Islet precursor cell (in vitro differentiated cells): ENCODE measurements at places on chromosomes 16 and 17.

DNA sequence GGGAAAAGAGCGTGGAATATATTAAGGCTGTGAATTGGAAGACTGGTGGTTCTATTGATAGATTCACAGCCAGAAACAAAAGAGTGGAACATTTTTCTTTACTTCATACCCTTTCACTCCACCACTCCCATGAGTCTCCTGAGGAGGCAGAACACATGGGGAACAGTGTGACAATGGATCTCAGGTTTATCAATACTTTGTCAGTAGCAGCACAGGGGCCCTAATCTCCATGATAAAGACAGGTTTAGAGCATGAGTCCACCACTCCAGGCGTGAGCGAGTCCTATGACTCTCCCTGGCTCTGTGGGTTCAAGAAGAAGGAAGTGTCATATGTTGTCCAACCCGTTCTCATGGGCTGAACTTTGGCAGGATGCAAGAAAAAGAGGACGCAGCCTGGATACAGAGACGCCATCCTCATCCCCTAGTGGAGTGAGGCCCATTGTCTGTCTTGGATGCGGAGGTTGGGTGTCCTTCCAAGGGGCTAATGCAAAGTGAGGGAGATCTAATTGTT is 361.2 kb downstream of the TMEM114 start:
- DNase-seq, result no peak

- no peak for DNase-seq
Measured at GRCh38 chr16:46733319-46733830, 14.8 kb downstream of the MYLK3 start.

DNA sequence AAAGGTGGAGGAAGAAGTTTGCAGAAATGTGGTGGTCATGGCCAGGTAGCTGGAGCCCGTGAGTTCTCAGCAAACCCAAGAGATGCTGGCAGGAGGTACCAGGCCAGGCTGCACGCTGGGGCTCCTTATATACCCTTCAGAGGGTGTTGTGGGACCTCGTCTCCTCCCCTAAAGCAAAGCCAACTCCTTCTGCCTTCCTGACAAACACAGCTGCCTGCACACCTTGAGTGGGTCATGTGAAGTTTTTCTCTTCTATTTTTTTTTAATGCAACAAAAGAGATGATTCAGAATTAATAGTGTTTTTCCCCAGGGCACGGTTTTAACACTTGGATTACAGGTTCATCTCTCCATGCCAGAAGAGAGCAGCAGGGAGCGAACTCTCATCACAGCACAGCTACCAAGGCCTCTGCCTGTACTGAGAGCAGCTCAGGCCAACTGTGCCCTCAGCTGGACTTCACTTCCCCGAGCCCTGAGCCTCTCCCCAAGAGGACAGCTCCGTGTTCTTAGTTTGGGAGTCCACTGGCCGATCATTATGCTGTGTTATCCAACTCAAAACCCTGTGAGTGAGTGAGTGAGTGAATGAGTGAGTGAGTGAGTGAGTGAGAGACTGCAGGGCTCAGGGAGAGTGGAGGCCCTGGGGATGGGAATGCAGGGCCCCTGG is at the start of gene KRT15:
KRT15 (minus strand) TSS at position 102 of the 661 bp plus-strand sequence; CDS start at position 39, 63 bp downstream.
- no peak for DNase-seq

- peak; percentile 67 for DNase-seq
Measured at GRCh38 chr17:32240750-32241149, 24.9 kb upstream of the RHBDL3 start.

GRCh38 chr17:41301916-41302901 is at the start of gene KRTAP29-1:
Gene KRTAP29-1, minus strand, starts transcription at chr17:41302851. Its CDS starts 0 bp downstream, at chr17:41302851.
- DNase-seq, result no peak

DNA sequence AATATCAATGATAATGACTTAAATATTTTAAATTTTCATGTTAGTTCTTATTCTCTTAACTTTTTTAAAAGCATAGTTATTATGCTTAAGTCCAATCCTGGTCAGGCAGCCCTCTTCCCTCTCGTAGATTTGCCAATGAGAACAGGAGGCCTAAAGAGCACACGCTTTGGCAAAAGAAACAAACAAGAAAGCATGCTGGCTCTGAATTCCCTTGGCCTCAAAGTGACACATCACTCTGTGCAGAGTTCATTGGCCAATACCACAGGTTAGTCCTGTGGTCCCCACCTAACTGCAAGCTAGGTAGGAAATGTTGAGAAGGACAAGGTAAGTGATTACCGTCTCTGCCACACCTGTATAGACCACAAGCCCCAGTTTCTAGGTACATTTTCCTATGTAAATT is 61.5 kb downstream of the MYO1D start:
- DNase-seq, result no peak

DNA sequence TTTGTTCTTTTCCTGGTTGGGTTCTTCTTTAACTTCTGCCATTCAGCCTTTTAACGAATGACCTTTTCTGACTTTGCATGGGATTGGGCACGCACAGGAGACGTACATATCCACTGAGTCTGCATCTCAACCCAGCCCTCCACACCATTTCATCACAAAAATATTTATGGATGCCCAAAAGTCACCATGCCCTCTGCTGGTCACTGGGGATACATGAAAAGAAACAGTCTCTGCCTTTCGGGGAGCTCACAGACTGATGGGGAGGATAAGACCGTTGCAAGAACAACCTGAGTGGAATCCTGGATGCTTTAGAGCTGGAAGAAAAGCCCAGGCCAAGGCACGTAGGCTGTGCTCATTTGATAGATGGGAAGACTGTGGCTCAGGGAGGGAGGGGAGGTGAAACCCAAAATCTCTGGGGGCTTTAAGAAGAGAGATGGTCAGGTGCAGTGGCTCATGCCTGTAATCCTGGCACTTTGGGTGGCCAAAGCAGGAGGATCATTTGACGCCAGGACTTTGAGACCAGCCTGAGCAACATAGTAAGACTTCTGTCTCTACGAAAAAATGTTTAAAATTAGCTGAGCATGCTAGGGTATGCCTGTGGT is 7.9 kb upstream of the MT2A start:
- no peak for DNase-seq

DNA sequence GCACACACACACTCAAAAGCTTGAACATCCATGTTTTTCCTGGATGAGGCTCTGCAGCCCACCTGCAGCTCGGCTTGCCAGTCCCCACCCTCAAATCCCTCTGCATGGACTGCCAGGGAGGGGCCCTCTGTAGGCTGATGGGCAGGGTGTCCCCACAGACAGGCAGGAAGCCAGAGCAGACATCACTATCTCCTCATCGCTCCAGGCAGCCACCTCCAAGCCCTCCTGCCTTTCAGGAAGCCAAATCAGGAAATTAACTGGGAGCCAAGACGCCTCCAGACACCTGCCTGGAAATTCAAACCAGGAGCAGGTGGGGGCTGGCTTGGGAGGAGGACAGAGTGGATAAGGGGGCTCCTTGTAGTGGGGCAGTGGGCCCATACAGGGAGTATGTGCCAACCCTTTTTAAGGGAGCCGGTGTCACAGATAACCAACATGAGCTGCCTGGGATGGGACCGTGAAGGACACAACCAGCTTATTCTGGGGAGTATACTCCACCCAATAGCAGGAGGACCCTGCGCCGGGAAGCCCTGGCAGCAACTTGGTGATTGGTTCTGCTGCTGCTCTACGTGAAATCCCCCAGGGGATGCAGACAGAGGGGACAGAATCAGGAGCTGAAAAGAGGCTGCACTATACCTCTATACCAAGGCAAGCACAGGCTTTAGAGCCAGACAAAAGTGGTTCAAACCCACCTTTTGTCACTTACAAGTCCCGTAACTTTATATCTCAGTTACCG is 139.1 kb downstream of the CCT6B start:
- DNase-seq, result peak; percentile 70

- peak; percentile 61 for DNase-seq
Measured at GRCh38 chr17:40548982-40549685, 16.1 kb downstream of the CCR7 start.

GRCh38 chr17:77042476-77043231 is 98.1 kb upstream of the SEC14L1 start:
- DNase-seq, result no peak

DNA sequence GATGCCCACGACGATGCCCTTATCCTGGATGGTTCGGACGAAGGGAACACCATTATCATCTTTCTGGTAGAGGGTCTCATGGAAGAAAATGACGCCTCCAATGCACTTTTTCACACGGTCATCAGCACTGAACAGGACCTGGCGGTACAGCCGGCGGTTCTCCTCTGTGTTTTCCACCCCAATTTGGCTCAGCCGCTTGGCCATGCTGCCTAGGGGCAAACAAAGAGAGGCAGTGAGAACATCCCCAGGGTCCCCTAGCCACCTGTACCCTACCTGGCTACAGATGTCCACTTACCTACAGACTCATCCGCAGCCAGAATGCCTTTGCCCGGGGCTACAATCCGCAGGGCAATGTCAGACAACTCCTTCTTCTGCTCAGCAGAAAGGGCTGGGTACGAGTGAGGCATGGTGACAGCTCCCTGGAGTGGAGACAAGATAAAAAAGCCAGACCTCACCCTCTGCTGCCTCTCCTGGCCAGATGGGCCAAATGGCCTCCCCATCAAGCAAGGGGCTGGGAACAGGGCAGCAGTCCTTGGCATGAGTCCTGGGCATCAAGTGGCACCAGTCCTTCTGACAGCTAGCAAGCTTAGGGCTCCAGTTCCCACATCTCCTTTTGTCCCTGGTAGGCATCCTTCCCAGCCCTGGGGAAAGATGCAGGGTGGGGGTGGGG is 1.4 kb downstream of the ALDOC start:
- peak; percentile 66 for DNase-seq

GRCh38 chr16:82639666-82640336 is 13.0 kb downstream of the CDH13 start:
- peak; percentile 92 for DNase-seq

- peak; percentile 61 for DNase-seq
Measured at GRCh38 chr17:15945527-15946191, 729 bp downstream of the ADORA2B start.

GRCh38 chr16:54175552-54176375 is 110.8 kb downstream of the IRX3 start:
- no peak for DNase-seq

- DNase-seq, result peak; percentile 54
Measured at GRCh38 chr17:60305141-60305540, 86.8 kb downstream of the USP32 start.

DNA sequence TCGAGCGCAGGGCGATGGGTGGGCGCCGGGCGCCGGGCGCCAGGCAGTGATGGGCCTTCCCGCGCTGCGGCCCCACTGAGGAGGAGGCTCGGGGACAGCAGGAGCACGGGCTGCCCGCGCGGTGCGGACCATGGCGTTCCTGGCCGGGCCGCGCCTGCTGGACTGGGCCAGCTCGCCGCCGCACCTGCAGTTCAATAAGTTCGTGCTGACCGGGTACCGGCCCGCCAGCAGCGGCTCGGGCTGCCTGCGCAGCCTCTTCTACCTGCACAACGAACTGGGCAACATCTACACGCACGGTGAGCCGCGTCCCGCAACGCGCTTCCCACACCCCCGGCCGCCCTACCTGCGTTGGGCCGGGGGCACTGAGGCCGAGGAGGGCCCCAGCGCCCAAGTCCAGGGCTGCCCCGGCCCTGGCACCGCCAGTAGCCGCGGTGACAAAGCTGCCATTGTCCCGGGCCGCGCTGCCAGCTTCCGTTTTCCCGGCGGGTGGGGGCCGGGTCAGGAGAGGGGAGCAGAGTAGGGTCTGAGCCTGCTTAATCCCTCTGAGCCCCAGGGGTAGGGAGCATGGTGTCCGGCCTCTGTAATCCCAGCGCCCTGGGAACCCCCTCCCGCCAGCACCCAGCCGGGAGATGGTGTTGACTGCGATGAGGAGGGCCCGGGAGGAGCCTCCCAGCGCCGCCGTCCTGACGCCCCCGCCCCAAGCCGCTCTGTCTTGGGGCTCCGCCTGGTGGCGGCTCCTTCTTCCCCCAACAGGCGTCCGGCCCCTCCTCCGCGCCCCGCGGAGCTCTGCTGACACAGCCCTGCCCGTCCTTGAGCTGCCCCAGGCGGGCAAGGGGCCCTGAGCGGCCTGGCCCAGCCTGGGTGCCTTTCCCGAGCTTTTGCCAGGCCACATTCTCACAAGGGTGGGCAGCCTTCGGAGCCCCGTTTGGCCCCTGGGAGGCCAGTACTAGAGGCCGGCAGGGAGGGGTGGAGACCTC is 685 bp downstream of the PAQR4 start:
- DNase-seq, result peak; percentile 86

DNA sequence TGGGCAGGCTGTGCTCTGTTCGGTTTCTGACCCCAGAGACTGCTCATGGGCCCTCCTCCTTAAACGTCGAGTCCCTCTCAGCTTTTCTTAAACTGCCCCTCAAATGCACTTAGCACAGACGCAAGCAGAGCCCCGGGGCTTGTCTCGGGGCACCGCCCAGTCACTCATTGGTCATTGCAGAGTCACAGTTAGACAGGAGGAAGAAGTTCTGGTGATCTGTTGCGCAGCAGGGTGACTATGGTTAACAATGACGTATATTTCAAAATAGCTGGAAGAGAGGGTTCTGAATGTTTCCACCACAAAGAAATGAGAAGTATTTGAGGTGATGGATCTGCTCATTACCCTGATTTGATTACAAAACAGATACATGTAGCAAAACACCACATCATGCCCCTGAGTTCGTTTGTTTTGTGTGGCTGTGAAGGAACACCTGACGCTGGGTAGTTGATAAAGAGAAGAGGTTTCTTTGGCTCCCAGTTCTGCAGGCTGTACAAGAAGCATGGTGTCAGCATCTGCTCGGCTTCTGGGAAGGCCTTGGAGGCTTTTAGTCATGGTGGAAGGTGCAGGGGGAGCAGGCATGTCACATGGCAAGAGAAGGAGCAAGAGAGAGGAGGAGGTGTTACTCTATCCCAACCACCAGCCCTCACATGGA is 387.4 kb downstream of the CPPED1 start:
- DNase-seq, result no peak

GRCh38 chr17:19306160-19307111 is 56.1 kb downstream of the B9D1 start:
- DNase-seq, result no peak

DNA sequence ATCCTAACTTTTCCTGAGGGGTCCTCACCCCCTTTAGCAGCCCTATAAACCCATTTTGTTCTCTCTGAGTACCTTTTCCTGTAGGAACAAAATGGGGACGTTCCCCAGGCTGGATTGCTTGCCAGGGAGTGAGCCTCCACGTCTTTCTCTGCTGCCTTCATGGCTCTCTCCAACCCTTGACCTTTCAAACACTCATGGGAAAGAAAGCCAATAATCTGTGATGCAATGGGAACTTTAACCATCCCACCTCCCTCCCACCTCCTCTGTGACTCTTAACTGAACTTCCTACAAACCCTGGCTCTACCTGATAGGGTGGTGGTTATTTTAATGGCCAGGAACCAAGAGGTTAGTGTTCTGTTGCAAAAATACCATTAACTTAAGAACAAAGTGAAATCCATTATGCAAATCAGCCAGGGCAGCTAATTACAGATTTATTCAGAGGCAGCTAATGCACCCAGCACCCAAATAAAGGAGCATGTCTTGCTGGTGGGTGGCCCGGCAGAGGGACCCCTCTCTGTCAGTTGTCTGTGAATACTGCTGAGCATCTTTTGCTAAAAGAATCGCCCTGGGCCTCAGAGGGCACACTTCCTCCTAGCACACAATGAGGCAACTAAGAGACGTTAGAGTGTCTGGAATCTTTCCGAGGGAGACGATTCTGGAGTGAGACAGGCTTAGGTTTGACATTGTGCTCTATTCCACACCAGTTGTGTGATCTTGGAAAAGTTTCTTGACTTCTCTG is 3.0 kb downstream of the PIPOX start:
- no peak for DNase-seq

- peak; percentile 99 for DNase-seq
Measured at GRCh38 chr17:81666342-81667191, at the start of the genes CCDC137 and OXLD1. Gene CCDC137, plus strand, starts transcription at chr17:81666737. Its CDS starts 30 bp downstream, at chr17:81666767. Gene OXLD1, minus strand, starts transcription at chr17:81666605. Its CDS starts 28 bp downstream, at chr17:81666577.
